H4 (cell line): ENCODE measurements at places on chromosomes 12 and 14.

DNA sequence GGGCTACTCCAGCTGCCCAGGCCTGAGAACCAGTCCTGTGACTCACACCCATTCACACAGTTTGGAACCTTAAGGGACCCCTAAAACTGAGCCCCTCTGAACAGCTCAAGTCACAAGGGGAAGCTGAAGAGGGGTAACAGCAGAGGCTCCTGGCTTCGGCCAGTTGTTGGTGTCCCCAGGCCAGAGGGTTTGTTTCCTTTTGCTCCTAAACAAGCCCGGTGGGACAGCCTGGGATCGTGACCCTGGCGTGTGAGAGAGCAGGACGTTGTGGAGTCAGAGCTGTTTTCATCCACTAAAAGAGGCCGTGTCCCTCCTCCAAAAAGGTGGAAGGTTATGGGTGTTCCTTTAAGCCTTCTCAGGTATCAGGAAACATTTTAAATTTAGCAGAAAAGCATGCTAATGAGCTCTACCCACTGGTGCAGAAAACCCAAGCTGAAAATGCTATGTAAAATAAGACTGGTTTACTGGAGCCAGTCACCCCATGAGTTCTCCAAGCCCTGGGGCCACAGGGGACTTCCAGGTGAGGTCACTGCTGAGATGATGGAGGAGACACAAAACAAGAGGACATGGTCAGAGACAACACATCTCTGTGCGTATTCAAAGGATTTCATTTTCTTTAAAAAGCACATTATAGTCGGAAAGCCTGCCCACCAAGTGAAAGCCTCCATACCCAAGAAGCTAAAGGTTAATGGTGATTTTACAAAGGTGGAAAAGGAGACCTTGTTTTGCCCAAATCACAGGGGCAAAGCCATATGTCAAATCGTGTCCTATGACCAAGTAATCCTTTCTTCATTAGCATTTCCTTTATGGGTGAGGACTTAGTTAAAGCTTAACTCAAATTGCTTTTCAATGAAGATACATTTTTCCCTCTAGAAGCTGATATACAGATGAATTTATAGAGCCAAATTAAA is 14.1 kb downstream of the PRKAB1 start:
- DNase-seq: no peak

GRCh38 chr14:100628225-100628624 is 41.0 kb upstream of the BEGAIN start:
- no peak for DNase-seq

DNA sequence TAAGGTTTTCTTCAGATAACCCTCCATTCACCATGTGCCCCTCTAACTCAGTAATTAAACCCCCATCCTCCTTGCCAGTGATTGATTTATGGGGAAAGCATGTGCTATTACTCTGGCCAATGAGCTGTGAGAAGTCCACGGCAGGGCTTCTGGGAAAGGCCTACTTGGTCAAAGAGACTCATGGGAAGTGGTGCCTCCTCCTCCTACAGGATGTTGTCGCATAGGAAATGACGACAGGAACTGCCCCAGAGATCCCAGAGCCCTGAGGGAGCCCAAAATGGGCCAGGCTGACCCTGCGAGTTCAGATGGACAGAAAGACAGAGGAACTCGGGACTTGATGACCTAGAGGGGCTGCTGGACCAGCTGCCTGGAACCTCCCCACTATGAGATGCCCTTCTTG is 938.1 kb upstream of the TMEM132C start:
- DNase-seq: no peak

DNA sequence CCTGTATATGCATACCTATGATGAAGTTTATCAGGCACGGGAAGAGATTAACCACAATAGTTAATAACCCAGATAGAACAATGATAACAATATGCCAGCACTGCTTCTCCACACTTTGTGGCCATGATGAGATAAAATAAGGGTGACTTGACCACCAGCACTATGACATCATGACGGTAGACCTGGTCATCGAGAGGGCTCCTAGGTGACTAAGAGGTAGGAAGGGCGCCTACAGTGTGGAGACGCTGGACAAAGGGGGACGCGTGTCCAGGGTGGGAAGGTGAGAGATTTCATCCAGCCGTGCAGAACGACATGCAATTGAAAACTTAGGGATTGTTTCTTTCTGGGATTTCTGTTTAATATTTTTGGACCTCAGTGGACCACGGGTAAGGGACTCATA is 221.8 kb upstream of the RTL1 start:
- DNase-seq: no peak

DNA sequence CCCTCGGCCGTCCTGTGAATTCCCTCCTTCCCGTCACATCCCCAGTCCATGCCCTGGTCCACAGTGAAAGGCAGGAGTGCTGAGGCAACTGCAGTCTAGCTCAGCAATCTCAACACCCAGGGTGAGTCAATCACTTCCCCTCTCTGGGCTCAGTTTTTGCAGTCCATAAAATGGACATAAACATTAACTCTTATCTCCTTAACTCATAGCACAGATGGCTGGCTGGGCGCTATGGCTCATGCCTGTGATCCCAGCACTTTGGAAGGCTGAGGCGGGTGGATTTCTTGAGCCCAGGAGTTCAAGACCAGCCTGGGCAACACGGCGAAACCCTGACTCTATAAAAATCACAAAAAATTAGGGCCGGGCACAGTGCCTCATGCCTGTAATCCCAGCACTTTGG is 32.4 kb downstream of the CAMKK2 start:
- DNase-seq: no peak

DNA sequence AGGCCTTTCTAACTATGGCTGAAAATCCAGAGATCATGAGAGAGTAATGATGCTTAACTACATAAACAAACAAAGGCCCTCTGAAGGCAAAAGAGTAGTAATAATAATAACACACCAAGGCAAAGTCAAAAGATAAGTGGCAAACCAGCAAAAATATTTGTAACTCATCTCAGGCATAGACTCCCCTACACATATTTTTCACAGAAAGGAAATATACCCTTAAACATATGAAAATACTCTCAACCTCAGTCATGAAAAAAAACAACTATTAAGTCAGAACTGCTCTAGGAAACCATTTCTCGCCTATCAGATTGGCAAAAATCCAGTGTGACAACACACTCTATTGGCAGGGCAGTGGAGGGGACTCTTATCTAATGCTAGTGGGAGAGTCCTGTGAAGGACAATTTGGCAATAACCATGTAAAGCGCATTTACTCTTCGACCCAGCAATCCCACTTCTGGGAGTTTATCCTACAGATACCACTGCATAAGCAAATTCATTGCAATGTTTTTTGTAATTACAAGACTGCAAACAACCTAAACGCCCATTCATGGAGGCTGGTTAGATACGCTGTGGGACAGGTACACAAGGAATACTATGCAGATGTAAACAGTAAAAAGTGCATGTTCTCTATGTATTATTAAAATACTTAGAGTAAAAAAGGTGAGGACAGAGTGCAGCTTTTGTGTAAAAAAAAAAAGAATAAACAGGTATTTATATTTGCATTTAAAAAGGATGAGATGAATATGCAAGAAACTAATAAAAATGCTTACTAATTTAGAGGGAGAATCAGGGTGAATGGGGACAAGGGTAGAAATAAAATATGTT is 26.0 kb upstream of the IL22 start:
- no peak for DNase-seq

DNA sequence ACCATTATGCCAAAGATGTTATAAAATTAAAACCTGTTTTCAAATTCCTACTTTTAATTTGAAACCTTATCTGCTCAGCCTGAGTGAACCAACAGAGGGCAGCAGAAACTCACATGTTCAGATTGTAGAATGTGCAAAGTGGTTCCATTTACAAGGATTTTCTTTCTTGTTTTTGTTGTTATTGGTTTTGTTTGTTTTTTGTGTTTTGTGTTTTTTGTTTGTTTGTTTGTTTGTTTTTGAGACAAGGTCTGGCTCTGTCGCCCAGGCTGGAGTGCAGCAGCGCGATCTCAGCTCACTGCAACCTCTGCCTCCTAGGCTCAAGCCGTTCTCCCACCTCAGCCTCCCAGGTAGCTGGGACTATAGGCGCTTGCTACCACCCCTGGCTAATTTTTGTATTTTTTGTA is 22.8 kb upstream of the GARIN2 start:
- DNase-seq: peak; percentile 36

GRCh38 chr12:40382217-40382616 is 157.4 kb downstream of the LRRK2 start:
- no peak for DNase-seq

DNA sequence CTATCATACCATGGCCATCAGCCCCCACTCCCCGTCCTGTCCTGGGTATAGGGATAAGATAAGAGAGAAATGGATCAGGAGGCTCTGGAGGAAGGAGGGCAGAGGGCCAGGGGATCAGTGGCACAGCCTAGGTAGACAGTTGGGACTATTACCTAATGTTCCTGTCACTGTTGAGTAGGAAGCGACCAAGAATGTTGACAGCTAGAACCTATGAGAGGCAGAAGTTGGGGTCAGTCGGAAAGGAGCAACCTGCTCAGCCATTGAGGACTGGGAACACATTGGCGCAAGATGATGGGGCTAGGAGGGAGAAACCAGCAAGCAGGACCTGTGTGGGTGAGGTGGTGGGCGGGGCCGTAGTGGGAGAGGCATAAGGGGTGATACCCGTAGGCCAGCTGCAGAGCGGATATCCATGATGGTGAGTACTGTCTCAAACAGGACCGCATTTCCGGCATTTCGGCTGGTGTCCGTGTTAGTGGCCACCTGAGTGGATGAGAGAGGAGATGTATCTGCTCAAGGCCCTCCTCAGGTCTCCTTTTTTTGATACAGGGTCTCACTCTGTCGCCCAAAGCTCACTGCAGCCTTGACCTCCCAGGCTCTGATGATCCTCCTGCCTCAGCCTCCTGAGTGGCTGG is 3.3 kb downstream of the AP1G2 start:
- no peak for DNase-seq

GRCh38 chr14:31206536-31207286 is 882 bp downstream of the HECTD1 start:
- DNase-seq: no peak

DNA sequence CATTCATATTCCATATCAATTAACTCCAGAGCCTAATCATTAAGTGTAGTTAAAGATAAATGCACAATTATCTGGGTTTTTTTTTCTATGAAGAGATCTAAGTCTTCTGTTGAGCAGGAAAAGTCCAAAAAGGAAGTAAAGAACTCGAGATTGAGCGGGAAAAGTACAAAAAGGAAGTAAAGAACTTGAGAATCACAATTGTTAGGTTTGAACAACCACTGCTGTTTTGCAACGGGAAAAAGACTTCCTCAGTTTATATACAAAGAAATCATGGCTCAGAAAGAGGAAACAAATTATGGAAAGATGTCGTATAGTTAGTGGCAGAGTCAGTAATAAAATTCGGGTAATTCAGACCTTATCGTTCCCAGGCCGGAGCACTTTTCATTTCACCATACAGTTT is 63.3 kb downstream of the PPP1R12A start:
- no peak for DNase-seq
